Astrocyte of the hippocampus (primary cell): ENCODE measurements at places on chromosomes 1 and 21.
A peak's percentile ranks its signal among the peaks of the same experiment; 100 is the strongest.

DNA sequence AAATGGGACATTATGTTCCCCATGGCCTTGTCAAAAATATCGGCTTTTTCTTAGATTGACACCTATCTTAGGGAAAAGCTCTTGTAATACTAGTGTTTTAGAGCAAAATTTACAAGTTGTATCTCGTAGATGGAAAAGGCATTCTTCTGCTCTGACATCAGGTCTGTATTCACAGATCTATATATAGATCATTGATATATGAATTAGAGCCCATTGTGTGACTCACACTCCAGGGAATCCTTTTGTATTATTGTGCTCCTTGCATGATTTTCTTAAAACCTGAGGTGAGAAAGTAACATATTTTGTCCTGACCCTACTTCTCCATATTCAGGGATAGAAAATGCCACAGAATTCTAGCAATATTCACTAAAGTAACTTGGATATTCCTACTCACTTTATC, 1160.8 kb upstream of the B3GALT2 start:
- DNase-seq: no peak

- DNase-seq: no peak
Observed at GRCh38 chr1:228737601-228738041, 2.3 kb downstream of the RHOU start.

DNA sequence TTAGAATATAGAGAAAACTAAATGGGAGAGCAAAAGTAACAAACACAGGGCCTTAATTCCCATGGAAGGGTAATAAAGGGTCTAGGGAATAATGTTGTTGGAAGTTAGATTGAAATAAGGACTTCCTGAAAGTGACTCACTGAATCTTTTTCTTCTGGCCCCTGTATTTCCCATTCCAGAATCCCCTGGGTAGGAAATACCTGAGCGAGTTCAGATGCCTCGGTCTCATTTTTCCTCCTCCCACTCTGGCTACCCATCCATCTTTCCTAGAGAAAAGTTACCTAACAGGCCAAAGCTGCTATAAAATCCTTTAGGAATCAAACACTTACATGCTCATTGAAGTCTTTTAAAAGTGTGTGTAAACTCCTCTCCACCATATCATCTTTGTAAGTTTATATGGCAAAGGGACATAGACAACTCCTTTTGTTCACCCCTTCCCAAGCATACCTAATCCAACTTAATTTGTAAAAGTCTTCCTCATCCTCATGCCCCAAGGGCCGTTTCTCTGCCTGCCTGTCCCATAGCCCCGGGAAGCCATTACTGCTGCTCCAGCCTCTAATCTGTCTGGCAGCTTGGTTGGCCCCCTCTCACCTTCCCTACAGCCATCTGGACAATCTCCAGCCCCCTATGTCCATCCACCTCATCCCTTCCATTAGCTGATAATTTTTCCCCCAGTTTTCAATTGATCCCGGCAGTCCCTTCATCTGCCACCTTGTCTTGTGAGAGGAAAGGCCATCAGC, 3.3 kb upstream of the MEF2D start:
- DNase-seq: peak; percentile 16

- no peak for DNase-seq
Observed at GRCh38 chr1:153526132-153526543, 9.7 kb downstream of the S100A6 start.

GRCh38 chr1:41072051-41072450, 50.5 kb upstream of the SLFNL1 start:
- DNase-seq: peak; percentile 4

GRCh38 chr1:23249787-23250454, 32.6 kb upstream of the HTR1D start:
- DNase-seq: no peak

DNA sequence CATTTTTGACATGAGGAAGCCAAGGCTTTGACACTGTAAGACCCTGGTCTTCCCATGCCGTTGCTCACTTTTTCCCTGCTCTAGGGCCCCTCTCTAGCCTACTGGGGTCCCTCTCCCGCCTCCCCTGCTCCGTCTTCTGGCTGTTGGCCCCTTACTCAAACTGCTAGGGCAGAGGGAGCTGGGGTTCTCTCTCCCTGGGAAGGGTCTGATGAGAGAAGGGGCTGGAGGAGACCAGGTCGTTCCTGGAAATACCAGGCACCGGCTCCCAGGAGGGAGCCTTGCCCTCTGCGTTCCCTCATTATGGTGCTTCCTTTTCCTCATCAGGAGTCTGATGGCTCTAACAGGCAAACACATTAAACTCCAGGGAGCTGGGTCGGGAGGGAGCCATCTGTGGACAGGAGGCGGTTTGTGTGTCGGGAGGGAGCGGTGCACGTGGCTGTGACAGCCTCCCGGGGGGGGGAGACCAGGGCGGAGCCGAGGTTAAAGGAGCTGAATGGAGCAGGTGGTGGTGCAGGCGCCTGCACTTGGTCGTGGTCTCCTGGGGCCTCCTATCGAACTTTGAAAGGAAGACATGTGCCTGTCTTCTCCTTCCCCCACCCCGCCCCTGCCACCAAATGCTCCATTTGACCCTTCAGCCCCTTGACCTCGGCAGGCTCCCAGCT, 35.4 kb upstream of the LHX4 start:
- no peak for DNase-seq

- DNase-seq: peak; percentile 17
Observed at GRCh38 chr1:219085988-219086387, 87.7 kb upstream of the LYPLAL1 start.

GRCh38 chr1:245771511-245772281, 616.9 kb downstream of the KIF26B start:
- peak; percentile 90 for DNase-seq

GRCh38 chr21:33848249-33848953, 67.2 kb downstream of the ATP5PO start:
- peak; percentile 40 for DNase-seq
